ENCODE measurements at places on chromosomes 12 and 14. TPM values are rescaled to one million over a fixed set of nuclear protein-coding genes. Genes with fewer than 3 reads are reported as not detected.

Gene STXBP6
- 14.3 TPM for total RNA-seq

Gene SMCO2
- total RNA-seq: not detected

Gene FGD4
- 17.3 TPM for total RNA-seq

Gene PRPH
- total RNA-seq: 19.7 TPM

Gene ZCRB1
- 34.6 TPM for total RNA-seq

Gene MIA2
- 18.1 TPM for total RNA-seq

Gene AKAP5
- total RNA-seq: 0.71 TPM

Gene AQP6
- total RNA-seq: 0.14 TPM

Gene WNT1
- total RNA-seq: not detected

Gene PLEKHG7
- not detected for total RNA-seq

Gene ERP27
- total RNA-seq: not detected

Gene ESPL1
- total RNA-seq: 1.9 TPM

Gene FBXO21
- total RNA-seq: 111 TPM

Gene INSM2
- not detected for total RNA-seq

Gene CIDEB
- 4.7 TPM for total RNA-seq

Gene FBLN5
- 94.5 TPM for total RNA-seq

Gene LRTM2
- total RNA-seq: not detected

DNA sequence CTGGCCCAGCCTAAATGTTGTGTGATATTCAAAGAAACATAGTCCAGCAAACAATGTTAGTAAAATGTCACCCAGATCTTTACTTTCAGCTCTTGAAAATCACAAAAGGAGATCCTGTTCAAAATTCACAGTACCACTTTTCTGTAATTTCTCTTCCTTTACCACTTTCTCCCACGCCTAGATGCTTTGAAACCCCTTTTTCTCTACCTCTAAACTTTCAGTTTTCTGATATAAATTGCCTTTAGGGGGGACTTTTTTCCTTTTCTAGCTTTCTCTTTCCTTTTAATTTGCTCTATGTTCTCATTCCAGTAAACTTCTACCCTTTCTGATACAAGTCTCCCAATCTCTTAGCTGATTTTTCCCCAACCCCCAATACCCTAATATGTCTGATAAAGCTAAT, 101.8 kb downstream of the LMO3 start:
- no peaks in the 10 kb centered on the region for H3K36me3 ChIP-seq
- no peaks in the 10 kb centered on the region for H3K27me3 ChIP-seq
- H3K4me3 ChIP-seq: no peak overlapping the region
- no peak overlapping the region for H3K27ac ChIP-seq

- no peaks in the 10 kb centered on the region for H3K4me1 ChIP-seq
- H3K4me3 ChIP-seq: peak overlapping the region; percentile 62
- no peak for DNase-seq
- H3K27ac ChIP-seq: peak overlapping the region; percentile 96
- H3K36me3 ChIP-seq: no peaks in the 10 kb centered on the region
These were observed 2.0 kb downstream of the MAP4K5 start for GRCh38 chr14:50530358-50530757.

GRCh38 chr14:94343238-94344005, 20.3 kb upstream of the SERPINA6 start:
- DNase-seq: no peak
- no peak overlapping the region for H3K27ac ChIP-seq
- no peak overlapping the region for H3K4me3 ChIP-seq
- no peaks in the 10 kb centered on the region for H3K27me3 ChIP-seq
- peaks cover 11% of the 10 kb centered on the region for H3K4me1 ChIP-seq
- no peaks in the 10 kb centered on the region for H3K36me3 ChIP-seq

GRCh38 chr12:41532072-41532471, 344.0 kb downstream of the PDZRN4 start:
- no peak overlapping the region for H3K4me3 ChIP-seq
- no peaks in the 10 kb centered on the region for H3K27me3 ChIP-seq
- no peaks in the 10 kb centered on the region for H3K36me3 ChIP-seq
- peaks cover 4% of the 10 kb centered on the region for H3K4me1 ChIP-seq
- no peak overlapping the region for H3K27ac ChIP-seq
- no peak for DNase-seq

DNA sequence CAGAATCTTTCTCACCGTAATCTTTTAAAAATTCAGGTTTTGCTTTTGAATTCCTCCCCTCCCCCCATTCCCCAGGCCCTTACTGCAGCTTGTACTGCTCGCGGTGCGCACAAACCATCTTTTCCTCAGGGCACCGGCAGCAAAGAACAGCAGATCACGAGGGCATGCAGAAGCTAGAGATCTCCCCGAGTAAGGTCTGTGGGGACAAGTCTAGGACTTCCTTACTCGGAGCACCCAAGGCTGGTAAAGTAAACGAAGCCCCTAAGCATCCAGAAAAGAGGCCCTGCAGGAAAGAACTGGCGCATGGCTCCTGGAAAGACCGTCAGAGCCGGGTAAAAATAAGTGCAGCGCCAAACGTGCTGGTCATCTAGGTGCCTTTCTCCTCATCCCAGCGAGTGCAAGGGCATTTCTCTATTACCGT, 727 bp downstream of the LDHB start:
- no peaks in the 10 kb centered on the region for H3K27me3 ChIP-seq
- peaks cover 6% of the 10 kb centered on the region for H3K36me3 ChIP-seq
- H3K4me3 ChIP-seq: peak overlapping the region; percentile 88
- no peaks in the 10 kb centered on the region for H3K4me1 ChIP-seq
- H3K27ac ChIP-seq: peak overlapping the region; percentile 97

GRCh38 chr14:69938751-69939150, 59.5 kb downstream of the SMOC1 start:
- no peaks in the 10 kb centered on the region for H3K27me3 ChIP-seq
- no peak overlapping the region for H3K4me3 ChIP-seq
- DNase-seq: no peak
- no peak overlapping the region for H3K27ac ChIP-seq
- H3K36me3 ChIP-seq: no peaks in the 10 kb centered on the region

GRCh38 chr14:55026441-55026792, 482 bp downstream of the WDHD1 start:
- peak overlapping the region; percentile 70 for H3K4me3 ChIP-seq
- H3K36me3 ChIP-seq: no peaks in the 10 kb centered on the region
- H3K27me3 ChIP-seq: no peaks in the 10 kb centered on the region
- no peak for DNase-seq
- H3K27ac ChIP-seq: peak overlapping the region; percentile 86

- no peak overlapping the region for H3K4me3 ChIP-seq
- no peaks in the 10 kb centered on the region for H3K36me3 ChIP-seq
- H3K27me3 ChIP-seq: no peaks in the 10 kb centered on the region
- no peak overlapping the region for H3K27ac ChIP-seq
- peaks cover 12% of the 10 kb centered on the region for H3K4me1 ChIP-seq
- no peak for DNase-seq
These were observed 926.6 kb upstream of the TMEM132C start for GRCh38 chr12:127340381-127340780.

DNA sequence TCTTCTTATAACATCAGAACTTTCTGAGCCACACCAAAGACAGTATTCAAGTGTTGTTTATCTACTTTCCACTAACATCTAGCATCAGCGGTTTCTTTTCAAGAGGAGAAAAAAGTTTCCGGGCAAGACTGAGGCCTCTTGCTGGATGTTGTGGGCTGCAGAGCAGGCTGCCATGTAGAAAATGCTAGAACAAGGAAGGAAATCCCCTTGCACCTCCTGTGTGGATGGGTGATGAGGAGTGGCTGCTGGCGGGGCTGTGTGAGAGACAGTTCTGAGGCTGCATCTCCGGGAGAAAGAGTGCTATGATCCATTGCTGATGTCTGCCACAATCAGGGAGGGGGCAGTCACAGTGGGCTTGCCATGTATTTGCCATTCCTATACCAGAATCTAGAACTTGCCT, 37.8 kb upstream of the PPP1CC start:
- no peak overlapping the region for H3K27ac ChIP-seq
- H3K27me3 ChIP-seq: no peaks in the 10 kb centered on the region
- DNase-seq: no peak

- no peak overlapping the region for H3K27ac ChIP-seq
- no peak for DNase-seq
- no peak overlapping the region for H3K4me3 ChIP-seq
These were observed 128.5 kb upstream of the LMNTD1 start for GRCh38 chr12:25681580-25681979.

- H3K4me3 ChIP-seq: no peak overlapping the region
- DNase-seq: no peak
- H3K36me3 ChIP-seq: no peaks in the 10 kb centered on the region
- no peaks in the 10 kb centered on the region for H3K27me3 ChIP-seq
- peaks cover 8% of the 10 kb centered on the region for H3K4me1 ChIP-seq
These were observed 224.3 kb upstream of the ATP2B1 start for GRCh38 chr12:89932954-89933353.

GRCh38 chr14:64671591-64671990, 32.6 kb upstream of the PLEKHG3 start:
- H3K36me3 ChIP-seq: no peaks in the 10 kb centered on the region
- H3K4me3 ChIP-seq: no peak overlapping the region
- H3K27ac ChIP-seq: peak overlapping the region; percentile 49
- H3K27me3 ChIP-seq: no peaks in the 10 kb centered on the region
- H3K4me1 ChIP-seq: no peaks in the 10 kb centered on the region

GRCh38 chr14:85060121-85060520, 469.8 kb upstream of the FLRT2 start:
- H3K36me3 ChIP-seq: no peaks in the 10 kb centered on the region
- no peaks in the 10 kb centered on the region for H3K27me3 ChIP-seq
- H3K27ac ChIP-seq: no peak overlapping the region
- DNase-seq: no peak
- H3K4me1 ChIP-seq: no peaks in the 10 kb centered on the region

GRCh38 chr12:131091976-131092691, 138.4 kb downstream of the ADGRD1 start:
- no peak overlapping the region for H3K27ac ChIP-seq
- H3K36me3 ChIP-seq: no peaks in the 10 kb centered on the region
- DNase-seq: peak; percentile 62
- no peak overlapping the region for H3K4me3 ChIP-seq

- H3K36me3 ChIP-seq: no peaks in the 10 kb centered on the region
- H3K4me3 ChIP-seq: no peak overlapping the region
- H3K4me1 ChIP-seq: no peaks in the 10 kb centered on the region
- H3K27ac ChIP-seq: no peak overlapping the region
- DNase-seq: no peak
These were observed 503.7 kb downstream of the NRXN3 start for GRCh38 chr14:78673845-78674244.

- no peak for DNase-seq
- no peak overlapping the region for H3K4me3 ChIP-seq
- H3K36me3 ChIP-seq: no peaks in the 10 kb centered on the region
- peak overlapping the region; percentile 79 for H3K27ac ChIP-seq
- H3K4me1 ChIP-seq: peaks cover 24% of the 10 kb centered on the region
These were observed 103.9 kb downstream of the AKAP6 start for GRCh38 chr14:32432813-32433538.

DNA sequence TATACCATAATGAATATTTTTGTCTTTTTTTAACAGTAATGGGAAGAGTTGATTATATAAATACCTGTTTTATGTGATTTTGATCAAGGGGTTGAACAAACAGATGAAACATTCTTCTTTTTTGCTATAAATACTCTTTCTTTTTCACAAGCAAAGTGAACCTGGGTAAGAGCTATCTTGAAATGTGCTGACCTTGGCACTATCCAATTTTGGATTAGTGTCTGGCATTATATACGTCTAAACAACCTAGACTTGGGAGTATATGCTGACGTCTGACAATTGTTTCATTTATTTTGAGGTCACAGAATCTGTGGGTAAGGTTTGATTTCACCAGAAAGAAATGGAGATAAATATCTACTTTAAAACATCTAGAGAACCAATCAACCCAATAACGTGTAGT, 716.0 kb upstream of the STXBP6 start:
- no peaks in the 10 kb centered on the region for H3K27me3 ChIP-seq
- no peaks in the 10 kb centered on the region for H3K4me1 ChIP-seq
- DNase-seq: no peak
- no peak overlapping the region for H3K27ac ChIP-seq
- no peaks in the 10 kb centered on the region for H3K36me3 ChIP-seq

GRCh38 chr12:116878567-116879508, 2.4 kb downstream of the HRK start:
- H3K4me3 ChIP-seq: peak overlapping the region; percentile 15
- H3K36me3 ChIP-seq: no peaks in the 10 kb centered on the region
- peaks cover 35% of the 10 kb centered on the region for H3K4me1 ChIP-seq
- peaks cover 100% of the 10 kb centered on the region for H3K27me3 ChIP-seq

GRCh38 chr14:106062502-106063272, 536.3 kb downstream of the TMEM121 start:
- no peaks in the 10 kb centered on the region for H3K36me3 ChIP-seq
- no peaks in the 10 kb centered on the region for H3K4me1 ChIP-seq
- no peak overlapping the region for H3K4me3 ChIP-seq
- no peak overlapping the region for H3K27ac ChIP-seq
- no peaks in the 10 kb centered on the region for H3K27me3 ChIP-seq

- no peak overlapping the region for H3K27ac ChIP-seq
- H3K27me3 ChIP-seq: no peaks in the 10 kb centered on the region
- no peaks in the 10 kb centered on the region for H3K36me3 ChIP-seq
- H3K4me1 ChIP-seq: no peaks in the 10 kb centered on the region
These were observed 55.8 kb upstream of the LIMA1 start for GRCh38 chr12:50338920-50339645.

GRCh38 chr14:61025251-61026223, 44.5 kb downstream of the SLC38A6 start:
- no peak overlapping the region for H3K4me3 ChIP-seq
- DNase-seq: peak; percentile 78
- H3K4me1 ChIP-seq: no peaks in the 10 kb centered on the region
- H3K36me3 ChIP-seq: no peaks in the 10 kb centered on the region

DNA sequence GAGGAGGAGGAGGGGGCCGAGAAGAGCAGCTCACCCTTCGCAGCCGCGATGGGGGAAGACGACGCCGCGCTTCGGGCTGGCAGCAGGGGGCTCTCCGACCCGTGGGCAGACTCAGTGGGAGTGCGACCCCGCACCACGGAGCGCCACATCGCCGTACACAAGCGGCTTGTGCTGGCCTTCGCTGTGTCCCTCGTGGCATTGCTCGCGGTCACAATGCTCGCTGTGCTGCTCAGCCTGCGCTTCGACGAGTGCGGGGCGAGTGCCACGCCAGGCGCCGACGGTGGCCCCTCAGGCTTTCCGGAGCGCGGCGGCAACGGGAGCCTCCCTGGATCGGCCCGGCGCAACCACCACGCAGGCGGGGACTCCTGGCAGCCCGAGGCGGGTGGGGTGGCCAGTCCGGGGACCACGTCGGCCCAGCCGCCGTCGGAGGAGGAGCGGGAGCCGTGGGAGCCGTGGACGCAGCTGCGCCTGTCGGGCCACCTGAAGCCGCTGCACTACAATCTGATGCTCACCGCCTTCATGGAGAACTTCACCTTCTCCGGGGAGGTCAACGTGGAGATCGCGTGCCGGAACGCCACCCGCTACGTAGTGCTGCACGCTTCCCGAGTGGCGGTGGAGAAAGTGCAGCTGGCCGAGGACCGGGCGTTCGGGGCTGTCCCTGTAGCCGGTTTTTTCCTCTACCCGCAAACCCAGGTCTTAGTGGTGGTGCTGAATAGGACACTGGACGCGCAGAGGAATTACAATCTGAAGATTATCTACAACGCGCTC, 745 bp downstream of the TRHDE start:
- peak overlapping the region; percentile 69 for H3K27ac ChIP-seq
- no peaks in the 10 kb centered on the region for H3K36me3 ChIP-seq
- peaks cover 26% of the 10 kb centered on the region for H3K4me1 ChIP-seq
- peaks cover 16% of the 10 kb centered on the region for H3K27me3 ChIP-seq
- DNase-seq: no peak

- H3K4me3 ChIP-seq: no peak overlapping the region
- no peaks in the 10 kb centered on the region for H3K27me3 ChIP-seq
- peak; percentile 70 for DNase-seq
- peaks cover 10% of the 10 kb centered on the region for H3K4me1 ChIP-seq
- H3K36me3 ChIP-seq: no peaks in the 10 kb centered on the region
- no peak overlapping the region for H3K27ac ChIP-seq
These were observed 115.5 kb downstream of the SLC2A13 start for GRCh38 chr12:39990122-39991101.
